CD4-positive, alpha-beta T cell treated with Interleukin-17A for 4 hours (primary cell): ENCODE measurements at places on chromosomes 4 and X.

GRCh38 chr4:100949350-100949935 is 397.9 kb downstream of the PPP3CA start:
- DNase-seq: no peak

GRCh38 chr4:15893962-15894361 is 44.6 kb downstream of the FGFBP1 start:
- no peak for DNase-seq

DNA sequence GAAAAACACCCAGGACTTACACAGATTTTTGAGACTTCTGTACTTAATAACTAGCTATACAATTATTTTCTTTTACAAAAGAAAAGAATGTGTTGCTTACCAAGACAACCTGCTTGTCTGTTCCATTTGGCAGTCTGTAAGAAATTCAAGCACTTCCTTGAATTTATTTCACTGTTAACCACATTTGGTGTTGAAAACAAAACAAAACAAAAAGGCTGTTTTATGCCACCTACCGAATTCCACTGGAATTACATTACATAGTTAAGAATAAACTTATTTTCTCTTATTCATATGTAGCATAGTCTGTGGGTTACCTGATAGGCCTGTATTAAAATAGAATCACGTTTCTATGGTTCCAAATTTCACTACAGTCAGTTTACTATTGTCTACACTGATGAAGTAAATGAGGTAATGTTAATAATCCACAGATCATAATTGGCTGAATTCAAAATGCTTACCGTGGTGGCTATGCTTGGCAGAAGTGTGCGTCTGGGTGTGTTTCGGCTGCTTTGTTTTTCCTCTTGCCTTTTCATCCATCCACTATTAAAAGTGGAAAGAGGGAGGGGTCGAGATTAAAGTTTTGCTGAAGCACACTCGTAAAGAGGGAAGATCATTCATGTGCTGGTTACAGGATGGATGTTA is at the start of gene TLR1:
TLR1 (minus strand) TSS at position 138 of the 642 bp plus-strand sequence. CDS start 5,960 bp downstream, outside the sequence.
- peak; percentile 6 for DNase-seq

DNA sequence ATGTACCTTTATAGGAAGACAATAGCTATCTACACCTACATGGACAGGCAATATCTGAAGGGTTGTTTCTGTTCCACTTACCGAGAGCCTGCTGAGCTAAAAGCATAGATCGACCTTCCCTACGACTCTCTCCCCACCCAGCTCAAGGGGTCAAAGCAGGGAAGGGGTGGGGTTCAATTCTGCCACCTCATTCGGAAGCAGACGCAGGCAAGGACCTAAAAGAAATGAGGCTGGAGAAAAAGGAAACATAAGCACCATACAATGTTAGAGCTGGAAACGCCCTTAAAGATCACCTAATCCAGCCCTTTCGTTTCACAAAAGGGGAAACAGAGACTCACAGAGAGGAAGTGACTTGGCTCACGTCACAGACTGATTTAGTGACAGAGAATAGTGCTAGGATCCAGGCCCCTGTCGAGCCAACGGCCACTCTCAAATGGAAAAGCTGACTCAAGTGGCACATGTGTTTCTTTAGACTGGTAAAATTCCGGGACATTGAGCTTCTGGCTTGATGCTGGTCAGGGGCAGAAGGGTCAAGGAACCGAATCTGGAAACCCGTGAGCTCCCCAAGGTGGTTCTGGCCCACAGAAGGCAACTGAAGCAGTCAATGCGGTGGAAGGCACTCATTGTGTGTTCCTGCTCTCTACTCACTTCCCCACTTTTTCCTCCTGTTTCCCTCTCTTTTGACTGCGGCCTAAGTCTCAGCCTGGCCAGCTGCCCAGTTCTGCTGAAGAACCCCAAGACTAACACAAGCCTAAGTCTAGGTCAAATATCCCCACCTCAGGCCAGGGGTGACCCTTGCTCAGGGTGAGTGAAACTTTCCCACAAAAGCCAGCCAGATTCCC is 7.5 kb downstream of the SEPTIN6 start:
- peak; percentile 60 for DNase-seq

- no peak for DNase-seq
These were observed 57.1 kb upstream of the USP38 start for GRCh38 chr4:143127621-143128020.

DNA sequence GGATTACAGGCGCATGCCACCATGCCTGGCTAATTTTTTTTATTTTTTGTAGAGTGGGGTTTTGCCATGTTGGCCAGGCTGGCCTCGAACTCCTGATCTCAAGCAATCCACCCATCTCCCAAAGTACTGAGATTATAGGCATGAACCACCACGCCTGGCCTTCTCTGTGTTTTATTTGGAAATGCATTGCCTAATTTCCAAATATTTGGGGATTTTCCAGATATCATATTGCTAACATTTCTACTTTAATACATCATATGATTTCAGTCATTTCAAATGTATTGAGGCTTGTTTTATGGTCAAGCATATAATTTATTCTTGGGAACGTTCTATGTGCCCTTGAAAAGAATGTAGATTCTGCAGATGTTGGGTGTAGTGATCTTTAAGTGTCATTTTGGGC is 38.8 kb downstream of the FGF2 start:
- DNase-seq: no peak

DNA sequence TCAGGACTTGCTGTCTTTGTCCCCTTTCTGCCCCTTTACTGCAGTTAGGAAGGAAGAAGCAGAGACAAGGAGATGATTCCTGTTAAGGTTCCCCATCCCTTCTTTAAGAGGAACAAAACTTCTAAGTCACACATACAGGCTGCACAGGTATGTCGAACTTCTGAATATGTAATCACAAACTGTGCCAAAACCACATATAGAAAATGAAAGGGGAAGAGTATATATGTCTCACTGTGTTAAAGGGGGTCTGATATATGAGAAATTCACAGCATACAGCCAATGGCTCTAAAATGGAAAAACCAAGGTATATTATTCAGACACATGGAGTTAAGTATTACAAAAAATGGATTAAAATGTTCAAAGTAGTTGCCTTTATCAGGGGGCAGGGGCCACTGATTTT is 11.7 kb downstream of the CFAP97 start:
- DNase-seq: no peak

GRCh38 chr4:150216726-150217125 is 138.5 kb downstream of the DCLK2 start:
- no peak for DNase-seq

DNA sequence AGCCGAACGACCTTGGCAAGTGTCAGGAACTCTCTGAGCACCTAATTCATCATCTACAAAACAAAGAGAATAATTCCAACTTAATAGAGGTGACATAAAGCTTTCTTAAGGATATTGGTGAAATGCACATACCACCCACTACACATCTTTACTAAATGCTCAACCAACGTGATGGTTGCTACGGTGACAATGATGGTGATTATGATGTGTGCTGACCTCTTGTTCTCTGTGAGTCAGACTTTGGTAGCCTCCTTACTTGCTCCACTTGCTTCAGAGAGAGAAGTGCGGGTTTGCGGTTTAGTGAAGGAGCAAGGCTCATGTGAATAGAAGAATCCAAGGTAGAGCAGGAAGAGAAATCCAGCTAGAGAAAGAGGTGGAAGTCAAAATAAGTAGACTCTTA is 52.8 kb upstream of the CLNK start:
- DNase-seq: no peak

- no peak for DNase-seq
These were observed 224.3 kb downstream of the MGST2 start for GRCh38 chr4:139889901-139890300.

GRCh38 chr4:55132775-55133174 is 7.4 kb upstream of the KDR start:
- DNase-seq: no peak

GRCh38 chr4:141102367-141102766 is 30.9 kb downstream of the RNF150 start:
- DNase-seq: no peak

- no peak for DNase-seq
These were observed 23.4 kb upstream of the PAQR3 start for GRCh38 chr4:78962597-78963115.

GRCh38 chr4:130850019-130850524 is 1754.1 kb downstream of the C4orf33 start:
- DNase-seq: no peak

GRCh38 chr4:177091515-177091914 is 218.2 kb upstream of the NEIL3 start:
- DNase-seq: no peak

- DNase-seq: no peak
These were observed 162.9 kb upstream of the PGRMC2 start for GRCh38 chr4:128450326-128451120.

DNA sequence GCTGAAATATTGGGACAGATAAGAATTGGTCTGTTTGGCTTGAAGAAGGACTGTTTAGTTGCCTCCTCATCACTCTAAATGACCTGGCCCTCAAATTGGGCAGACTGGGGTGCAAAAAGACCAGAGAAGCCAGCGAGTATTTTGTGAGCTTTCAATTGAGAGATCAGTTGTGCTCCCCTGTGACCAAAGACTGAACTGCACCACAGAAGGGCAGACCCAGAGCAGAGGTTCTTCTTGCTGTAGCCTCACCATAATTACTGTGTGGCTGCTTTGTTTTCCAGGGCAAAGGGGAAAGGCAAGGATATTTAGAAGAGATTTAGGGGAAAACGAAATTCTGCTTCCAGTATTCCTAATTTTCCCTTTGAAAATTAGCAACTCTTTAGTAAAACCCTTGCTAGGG is 104.0 kb upstream of the MBNL3 start:
- peak; percentile 5 for DNase-seq

- no peak for DNase-seq
These were observed 605.5 kb upstream of the PITX2 start for GRCh38 chr4:111228396-111228795.

GRCh38 chr4:38210396-38211114 is 250.4 kb downstream of the PTTG2 start:
- DNase-seq: no peak

GRCh38 chrX:151323054-151323453 is 74.0 kb upstream of the VMA21 start:
- no peak for DNase-seq

DNA sequence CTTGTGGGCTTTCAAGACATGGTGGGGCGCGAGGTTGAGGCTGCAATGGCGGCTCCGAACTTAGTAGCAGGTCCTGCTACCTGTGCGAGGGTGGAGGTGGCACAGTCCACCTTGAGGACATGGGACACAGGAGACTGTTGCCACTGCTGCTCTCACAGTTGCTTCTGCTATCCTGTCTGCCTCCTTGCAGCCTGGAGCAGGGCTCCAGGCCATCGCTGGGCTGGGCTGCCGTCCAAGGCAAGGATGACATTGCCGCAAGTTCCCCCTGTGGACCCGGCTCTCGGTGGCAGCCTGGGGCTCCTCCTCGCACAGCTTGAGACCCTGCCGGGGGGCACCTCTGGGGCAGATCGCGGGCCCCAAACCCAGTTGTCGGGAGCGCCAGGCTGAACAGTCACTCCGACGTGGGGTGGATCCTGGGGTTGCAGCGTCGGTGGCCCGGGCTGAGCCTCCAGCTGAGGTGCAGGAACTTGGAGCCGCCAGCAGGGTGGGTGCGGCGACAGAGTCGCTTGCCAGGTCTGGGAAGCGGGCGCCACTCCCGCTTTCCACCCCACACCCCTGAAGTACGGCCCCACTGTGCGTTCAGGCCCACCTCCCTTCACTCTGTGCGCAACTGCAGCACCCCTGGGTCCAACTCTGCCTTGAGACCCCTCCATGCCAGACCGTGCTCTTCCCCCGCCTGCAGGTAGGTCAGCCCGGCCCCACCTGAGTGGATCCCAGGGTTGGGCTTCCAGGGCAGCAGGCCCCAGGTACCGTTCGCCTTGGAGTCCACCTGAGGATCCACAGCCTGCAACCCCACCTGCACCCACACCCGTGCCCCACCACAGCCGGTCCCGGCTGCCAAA is 192.7 kb upstream of the NUDT6 start:
- DNase-seq: no peak

GRCh38 chrX:69228732-69229131 is 63.5 kb upstream of the PJA1 start:
- DNase-seq: no peak

GRCh38 chr4:23871426-23871825 is 18.4 kb downstream of the PPARGC1A start:
- DNase-seq: no peak

DNA sequence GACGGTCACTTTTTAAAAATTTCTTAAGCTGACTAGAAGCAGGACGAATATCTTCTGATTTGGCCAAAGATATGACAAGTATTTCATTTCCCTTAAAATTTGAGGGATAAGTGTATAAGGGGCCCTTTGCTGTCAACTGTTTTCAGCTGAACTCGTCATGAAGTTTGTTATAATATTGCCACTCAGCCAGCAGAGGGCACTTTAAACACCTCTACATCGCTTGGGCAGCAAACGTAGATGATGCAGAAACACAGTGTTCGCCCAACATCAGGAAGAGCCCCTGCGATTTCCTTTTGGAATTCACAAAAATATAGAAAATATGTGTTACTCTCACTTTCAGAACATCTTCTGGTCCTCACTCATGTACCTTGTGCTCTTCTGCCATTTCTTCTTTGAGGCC is 435.7 kb upstream of the FMR1 start:
- DNase-seq: no peak

DNA sequence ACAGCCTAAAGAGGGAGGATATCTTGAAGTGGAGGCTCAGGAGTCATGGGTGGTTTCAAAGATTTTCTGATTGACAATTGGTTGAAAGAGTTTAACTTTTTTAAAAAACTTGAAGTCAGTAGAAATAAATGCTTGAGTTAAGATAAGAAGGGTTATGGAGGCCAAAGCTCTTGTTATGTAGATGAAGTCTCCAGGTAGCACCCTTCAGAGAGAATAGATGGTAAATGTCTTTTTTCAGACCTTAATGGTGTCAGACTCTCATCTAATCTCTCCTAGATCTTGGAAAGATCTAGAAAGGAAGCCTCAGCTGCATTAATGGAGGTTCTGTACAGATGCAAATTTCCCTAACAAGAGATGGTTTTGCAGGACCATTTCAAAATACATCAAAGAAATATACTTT is 6.8 kb upstream of the CHIC1 start:
- DNase-seq: no peak

- DNase-seq: no peak
These were observed 12.3 kb downstream of the SASH3 start for GRCh38 chrX:129791961-129792570.

DNA sequence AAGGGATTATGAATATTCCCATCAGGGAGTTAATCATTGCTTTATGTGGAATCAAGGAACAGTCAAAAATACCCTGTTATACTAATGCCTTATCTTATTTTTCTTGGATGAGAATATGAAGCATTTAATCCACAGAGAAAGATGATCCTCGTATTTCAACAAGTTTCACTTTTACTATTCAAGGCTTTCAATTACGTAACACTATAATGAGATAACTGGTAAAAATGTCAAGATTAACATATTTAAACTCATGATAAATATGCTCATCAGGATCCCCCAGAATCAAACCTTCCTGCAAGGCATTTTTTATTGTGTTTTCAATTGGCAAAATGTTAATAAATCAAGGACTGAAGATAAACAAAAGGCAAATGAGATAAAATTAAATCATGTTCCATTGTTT is 5.1 kb downstream of the ZXDA start:
- DNase-seq: no peak
